ENCODE measurements at places on chromosomes 7 and 10.

- DNase-seq = no peak
These were observed 50.8 kb downstream of the CNOT4 start for GRCh38 chr7:135459076-135459475.

- no peak for DNase-seq
These were observed 281.5 kb upstream of the LYZL1 start for GRCh38 chr10:29007370-29007747.

DNA sequence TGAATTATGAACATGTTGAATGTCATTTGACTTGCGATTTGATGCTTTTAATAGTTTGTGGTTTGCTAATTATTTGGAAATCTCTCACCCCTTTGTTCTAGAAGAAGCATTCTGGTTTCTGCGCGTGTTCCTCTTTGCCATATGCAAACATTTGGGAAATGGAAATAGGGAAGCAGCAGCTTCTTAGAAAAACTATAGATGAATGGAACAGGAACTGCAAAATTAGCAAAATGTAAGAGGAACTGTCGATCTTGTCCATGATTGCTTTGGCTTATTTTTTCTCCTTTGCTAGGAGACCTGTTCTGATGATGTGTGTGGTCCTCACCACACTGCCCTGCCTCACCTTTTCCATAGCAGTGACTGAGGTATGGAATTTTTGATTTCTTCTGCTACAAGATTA is 19.0 kb downstream of the TMEM236 start:
- no peak for DNase-seq

GRCh38 chr10:8059191-8059936 is 4.9 kb downstream of the GATA3 start:
- no peak for DNase-seq

GRCh38 chr7:96481796-96482195 is 159.9 kb upstream of the SLC25A13 start:
- DNase-seq = peak; percentile 14

GRCh38 chr7:33130184-33130583 is 820 bp downstream of the BBS9 start:
- no peak for DNase-seq

Measured in AG09309 (cell line).